ENCODE measurements at places on chromosomes 2 and 18.

DNA sequence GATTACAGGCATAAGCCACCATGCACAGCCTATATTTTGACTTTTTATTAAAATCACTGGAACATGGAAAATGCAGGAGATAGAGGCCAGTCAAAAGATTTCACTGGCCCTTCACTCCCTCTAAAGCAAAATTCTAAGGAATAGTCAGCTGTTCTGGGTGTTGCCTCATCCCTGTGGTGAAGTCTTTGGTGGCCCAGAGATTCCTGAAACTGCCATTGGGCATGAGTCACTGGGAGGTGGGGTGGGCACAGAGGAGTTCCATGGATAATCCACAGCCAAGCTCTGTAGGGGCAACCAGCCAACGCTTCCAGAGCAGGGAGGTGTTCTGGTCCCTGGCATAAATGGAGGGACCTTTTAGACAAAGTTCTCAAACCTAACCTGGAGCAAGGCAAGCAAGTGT, 89.7 kb upstream of the TTC39C start:
- no peak for DNase-seq

DNA sequence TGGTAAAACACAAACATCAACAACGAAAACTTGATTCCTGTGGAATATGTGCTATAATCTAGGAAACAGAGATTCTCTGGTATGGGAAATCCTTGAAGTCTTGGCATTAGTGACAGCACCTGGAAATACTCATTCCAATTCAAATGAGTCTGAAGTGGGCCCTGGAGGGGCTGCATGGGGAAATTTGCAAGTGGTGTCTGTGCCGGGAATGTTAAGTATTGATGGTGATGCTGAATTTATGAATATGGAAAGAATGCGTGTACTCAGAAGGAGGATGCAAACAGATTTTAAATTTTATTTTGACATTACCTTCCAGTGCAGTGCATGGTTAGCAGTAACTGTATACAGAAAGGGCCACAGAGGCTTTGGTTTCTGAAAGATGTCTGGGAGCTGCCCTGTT, 37.2 kb downstream of the PTPRM start:
- no peak for DNase-seq

DNA sequence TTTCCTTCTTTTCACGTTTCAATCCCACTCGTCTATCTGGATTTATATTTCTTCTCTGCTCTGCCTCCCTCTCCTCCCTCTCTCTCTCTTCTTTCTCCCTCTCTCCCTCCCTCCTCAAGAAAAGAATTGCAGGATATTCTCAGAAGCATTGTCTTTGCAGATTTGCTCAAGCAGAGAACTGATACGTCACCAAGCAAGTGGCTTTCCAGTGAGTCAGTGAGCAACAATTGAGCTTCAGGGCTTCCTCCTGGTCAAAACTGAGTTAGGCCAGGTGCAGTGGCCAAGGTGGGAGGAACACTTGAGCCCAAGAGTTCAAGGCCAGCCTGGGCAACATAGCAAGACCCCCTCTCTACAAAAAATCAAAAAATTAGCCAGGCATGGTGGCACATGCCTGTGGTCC, 151.1 kb downstream of the SMAD2 start:
- no peak for DNase-seq

- no peak for DNase-seq
Observed at GRCh38 chr2:20488782-20489181, 41.9 kb downstream of the RHOB start.
